Heart right ventricle (tissue), 16 donors: ENCODE measurements at places on chromosomes 5 and 9. TPM values are rescaled to one million over a fixed set of nuclear protein-coding genes. Genes with fewer than 3 reads are reported as not detected.
A peak's percentile ranks its signal among the peaks of the same experiment; 100 is the strongest.

STPG3 gene
- not detected for total RNA-seq

GRCh38 chr5:150295741-150296486, 6.3 kb upstream of the CAMK2A start:
- DNase-seq, result no peak
- no peak overlapping the region for H3K27ac ChIP-seq
- no peaks in the 10 kb centered on the region for H3K36me3 ChIP-seq
- H3K27me3 ChIP-seq, result peaks cover 11% of the 10 kb centered on the region
- no peak overlapping the region for H3K4me3 ChIP-seq

DNA sequence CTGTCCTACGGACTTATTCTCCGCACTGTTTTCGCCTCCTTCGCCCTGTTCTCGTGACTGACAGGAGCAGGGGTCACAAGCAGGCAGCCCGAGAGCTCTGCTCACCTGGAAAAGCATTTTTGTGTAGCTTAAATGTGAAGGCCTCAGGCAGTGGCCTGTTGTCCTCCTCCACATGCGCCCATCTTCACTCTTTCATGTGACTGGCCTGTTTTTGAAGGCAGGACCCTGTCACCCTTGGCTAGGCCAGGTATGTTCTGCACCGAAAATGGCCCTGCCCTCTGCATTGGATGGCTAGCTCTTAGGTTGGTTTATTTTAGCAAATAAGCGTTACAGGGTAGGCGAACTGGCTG, 614 bp upstream of the CPLANE1 start:
- peak overlapping the region; percentile 93 for H3K27ac ChIP-seq
- H3K4me1 ChIP-seq, result peaks cover 23% of the 10 kb centered on the region

GRCh38 chr9:124411514-124412227, 3.6 kb downstream of the PSMB7 start:
- H3K4me1 ChIP-seq, result peaks cover 20% of the 10 kb centered on the region
- no peak overlapping the region for H3K27ac ChIP-seq
- no peak for DNase-seq
- H3K36me3 ChIP-seq, result peaks cover 77% of the 10 kb centered on the region

DNA sequence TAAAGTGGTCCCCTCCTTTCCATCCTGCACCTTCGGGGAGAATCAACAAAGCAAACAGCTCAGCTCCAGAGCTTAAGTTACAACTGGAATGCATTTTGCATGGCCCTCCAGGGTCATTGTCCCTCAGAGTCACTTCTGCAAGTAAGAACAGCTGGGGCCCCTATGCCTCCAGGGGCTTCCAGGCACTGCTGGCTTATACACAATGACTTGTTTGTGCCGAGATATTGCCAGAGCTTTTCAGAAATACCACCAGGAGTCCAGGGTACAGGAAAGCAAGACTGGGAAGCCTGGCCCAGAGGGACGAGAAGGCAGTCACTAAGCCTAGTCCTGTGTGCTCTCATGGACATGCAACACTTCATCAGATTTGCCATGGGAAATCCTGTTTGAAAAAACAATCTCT, 11.3 kb downstream of the FRMD3 start:
- no peaks in the 10 kb centered on the region for H3K27me3 ChIP-seq
- no peak overlapping the region for H3K4me3 ChIP-seq
- H3K36me3 ChIP-seq, result no peaks in the 10 kb centered on the region
- DNase-seq, result no peak

- H3K4me1 ChIP-seq, result peaks cover 6% of the 10 kb centered on the region
- H3K27ac ChIP-seq, result no peak overlapping the region
- H3K36me3 ChIP-seq, result no peaks in the 10 kb centered on the region
- no peak overlapping the region for H3K4me3 ChIP-seq
Observed at GRCh38 chr5:169422087-169422486, 121.1 kb upstream of the SLIT3 start.

- DNase-seq, result no peak
- peaks cover 95% of the 10 kb centered on the region for H3K4me1 ChIP-seq
- H3K4me3 ChIP-seq, result peak overlapping the region; percentile 80
- H3K36me3 ChIP-seq, result peaks cover 6% of the 10 kb centered on the region
Observed at GRCh38 chr5:142319560-142320429, 5.0 kb downstream of the SPRY4 start.

DNA sequence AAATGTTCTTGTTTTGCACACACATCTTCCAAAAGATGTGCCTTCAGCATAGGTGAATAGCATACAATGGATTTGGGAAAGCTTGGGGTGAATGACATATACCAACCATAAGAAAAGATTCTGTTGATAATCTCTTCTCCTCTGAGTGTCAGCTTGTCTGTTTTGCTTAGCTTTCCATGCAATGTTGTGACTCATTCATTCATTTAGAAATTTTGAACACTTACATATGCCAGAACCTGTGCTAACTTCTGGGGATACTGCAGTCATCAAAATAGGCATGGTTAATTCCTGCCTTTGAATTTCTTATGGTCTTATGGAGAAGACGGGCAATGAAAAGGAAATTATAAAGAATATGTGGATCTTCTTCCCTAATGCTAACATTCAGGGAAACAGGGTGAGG, 14.1 kb downstream of the ADRB2 start:
- H3K4me3 ChIP-seq, result no peak overlapping the region
- H3K27ac ChIP-seq, result no peak overlapping the region
- H3K36me3 ChIP-seq, result no peaks in the 10 kb centered on the region
- H3K27me3 ChIP-seq, result no peaks in the 10 kb centered on the region
- no peak for DNase-seq

- H3K4me1 ChIP-seq, result peaks cover 5% of the 10 kb centered on the region
- no peaks in the 10 kb centered on the region for H3K27me3 ChIP-seq
- no peak overlapping the region for H3K4me3 ChIP-seq
- no peak for DNase-seq
- H3K27ac ChIP-seq, result no peak overlapping the region
Observed at GRCh38 chr5:78819707-78820106, 165.4 kb downstream of the ARSB start.

ZNF782 gene
- 4.8 TPM for total RNA-seq

DNA sequence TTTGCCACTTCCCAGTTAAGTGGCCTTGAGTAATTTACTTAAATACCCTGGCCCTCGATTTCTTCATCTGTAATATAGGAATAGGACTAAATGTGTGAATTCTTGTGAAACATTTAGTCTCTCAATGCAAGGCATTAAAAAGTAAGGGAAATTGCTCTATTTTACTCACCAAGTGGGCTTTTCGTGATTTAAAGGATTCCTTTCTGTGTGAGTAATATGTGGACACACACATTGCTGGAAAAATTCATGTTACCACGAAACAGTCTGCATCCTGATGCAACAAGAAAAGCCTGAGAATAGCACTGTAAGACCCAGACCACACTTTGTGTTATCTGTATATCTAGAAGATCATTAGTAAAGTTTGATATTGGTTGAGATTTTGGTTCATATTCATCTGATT, 1243.0 kb upstream of the CDH9 start:
- no peak overlapping the region for H3K4me3 ChIP-seq
- H3K27me3 ChIP-seq, result no peaks in the 10 kb centered on the region
- no peaks in the 10 kb centered on the region for H3K4me1 ChIP-seq

- no peak for DNase-seq
- H3K36me3 ChIP-seq, result peaks cover 65% of the 10 kb centered on the region
- H3K27me3 ChIP-seq, result no peaks in the 10 kb centered on the region
- peaks cover 14% of the 10 kb centered on the region for H3K4me1 ChIP-seq
Observed at GRCh38 chr5:136162008-136162407, 29.4 kb downstream of the SMAD5 start.

ZNF169 gene
- total RNA-seq, result 1.8 TPM

C9orf43 gene
- total RNA-seq, result 0.27 TPM

DNA sequence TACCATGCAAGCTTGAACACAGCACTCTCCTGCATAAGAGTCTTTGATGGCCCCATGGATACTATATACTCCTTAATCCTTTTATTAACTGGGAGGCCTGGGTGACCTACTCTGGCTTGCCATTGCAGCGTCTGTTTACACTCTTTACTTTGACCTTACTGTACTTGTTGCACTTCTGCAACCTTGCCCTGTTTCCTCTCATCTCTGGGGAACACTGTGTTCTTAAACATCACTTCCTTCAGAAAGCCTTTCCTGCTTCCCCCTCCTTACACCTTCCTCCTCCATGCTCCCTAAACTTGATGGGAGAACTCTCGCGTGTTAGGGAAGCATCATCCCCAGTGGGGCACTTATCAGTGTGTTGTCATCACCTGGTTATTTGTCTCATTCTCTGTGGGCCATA, 222.3 kb downstream of the NR3C1 start:
- peaks cover 57% of the 10 kb centered on the region for H3K4me1 ChIP-seq
- no peak for DNase-seq
- no peak overlapping the region for H3K4me3 ChIP-seq
- H3K27me3 ChIP-seq, result no peaks in the 10 kb centered on the region

DNA sequence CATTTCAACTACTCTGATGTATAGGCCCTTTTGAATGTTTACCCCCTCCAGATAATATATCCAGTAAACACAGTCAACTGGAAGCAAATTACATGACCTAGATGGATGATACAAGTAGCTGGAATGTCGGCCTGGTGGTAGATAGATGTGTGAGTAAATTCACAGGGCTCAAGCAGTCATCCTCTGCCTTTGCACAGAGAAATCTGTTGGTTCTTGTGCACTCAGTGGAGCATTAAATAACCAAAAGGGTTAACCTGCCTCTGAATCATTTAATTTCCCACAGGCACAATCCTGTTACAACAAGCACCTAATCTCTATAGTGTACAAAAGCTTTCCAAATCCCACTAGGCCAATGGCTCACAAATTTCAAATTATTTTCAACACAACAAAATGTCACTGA, 668.3 kb downstream of the DNAH5 start:
- H3K4me1 ChIP-seq, result no peaks in the 10 kb centered on the region
- no peak for DNase-seq
- H3K27me3 ChIP-seq, result no peaks in the 10 kb centered on the region
- no peak overlapping the region for H3K4me3 ChIP-seq
- no peaks in the 10 kb centered on the region for H3K36me3 ChIP-seq

SNX18 gene
- 21.1 TPM for total RNA-seq

DNA sequence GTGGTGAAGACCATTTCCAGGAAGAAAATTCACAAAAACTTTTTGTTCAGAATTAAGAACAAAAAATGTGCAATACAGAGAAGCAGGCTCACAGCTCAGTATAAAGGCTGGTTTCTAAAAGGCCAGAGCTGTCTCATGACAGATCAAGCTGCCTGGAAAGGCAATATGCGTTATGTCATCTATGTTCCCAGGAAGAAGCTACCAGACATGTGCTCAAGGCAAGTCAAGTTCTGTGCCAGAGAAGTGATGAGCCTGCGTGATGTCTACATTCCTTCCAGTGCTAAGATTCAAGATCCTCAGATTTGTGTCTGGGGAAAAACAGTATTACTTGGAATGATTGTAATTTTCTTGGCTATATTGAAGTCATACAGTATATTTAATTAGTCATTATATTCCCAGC, 104.3 kb downstream of the PDE4D start:
- no peak for DNase-seq
- no peaks in the 10 kb centered on the region for H3K4me1 ChIP-seq
- no peak overlapping the region for H3K4me3 ChIP-seq
- H3K27ac ChIP-seq, result no peak overlapping the region
- no peaks in the 10 kb centered on the region for H3K27me3 ChIP-seq

- no peak overlapping the region for H3K27ac ChIP-seq
- no peaks in the 10 kb centered on the region for H3K4me1 ChIP-seq
- H3K4me3 ChIP-seq, result no peak overlapping the region
- H3K36me3 ChIP-seq, result peaks cover 28% of the 10 kb centered on the region
- no peak for DNase-seq
Observed at GRCh38 chr9:129981180-129981907, 61.6 kb downstream of the FNBP1 start.

DNA sequence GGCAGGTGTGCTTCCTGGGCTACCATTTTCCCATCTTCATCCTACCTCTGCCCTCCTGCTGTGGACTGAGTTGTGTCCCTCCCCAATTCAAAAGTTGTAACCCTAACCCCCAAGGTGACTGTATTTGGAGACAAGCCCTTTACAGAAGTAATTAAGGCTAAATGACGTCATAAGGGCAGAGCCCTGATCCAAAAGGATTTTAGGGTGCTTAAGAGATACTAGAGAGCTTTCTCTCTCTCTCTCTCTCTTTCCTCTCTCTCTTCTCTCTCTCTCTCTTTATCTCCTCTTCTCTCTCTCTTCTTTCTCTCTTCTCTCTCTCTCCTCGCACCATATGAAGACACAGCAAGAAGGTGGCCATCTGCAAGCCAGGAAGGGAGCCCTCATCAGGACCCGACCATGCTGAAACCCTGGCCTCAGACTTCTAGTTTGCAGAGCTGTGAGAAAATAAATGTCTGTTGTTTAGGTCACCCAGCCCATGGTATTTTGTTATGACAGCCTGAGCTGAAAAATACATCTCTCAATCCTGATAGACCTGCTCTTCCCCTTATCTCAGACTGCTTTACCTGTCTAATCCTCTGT, 36.0 kb upstream of the TEX48 start:
- no peaks in the 10 kb centered on the region for H3K36me3 ChIP-seq
- no peak for DNase-seq
- H3K4me1 ChIP-seq, result no peaks in the 10 kb centered on the region
- H3K4me3 ChIP-seq, result no peak overlapping the region
